Smooth muscle cell of the umbilical artery (primary cell): ENCODE measurements at places on chromosomes 5 and 9. TPM values are rescaled to one million over a fixed set of nuclear protein-coding genes. Genes with fewer than 3 reads are reported as not detected.

PGM5 gene
- 3.0 TPM in 2 replicates for total RNA-seq

CMYA5 gene
- under 0.01 and 0.28 TPM in 2 replicates for total RNA-seq

MARCOL gene
- total RNA-seq: not detected in 2 replicates

C7 gene
- total RNA-seq: not detected in 2 replicates

TPPP gene
- 0.30 and 0.37 TPM in 2 replicates for total RNA-seq

SPATA31E1 gene
- not detected in 2 replicates for total RNA-seq

PRUNE2 gene
- total RNA-seq: 6.2 and 8.8 TPM in 2 replicates

ELAVL2 gene
- under 0.01 TPM in 1 of 2 replicates, not detected in the other for total RNA-seq

SPINK6 gene
- total RNA-seq: not detected in 2 replicates

MARCHF6 gene
- total RNA-seq: 124 and 133 TPM in 2 replicates

NUP214 gene
- 13.4 and 20.4 TPM in 2 replicates for total RNA-seq

TOMM5 gene
- 163 and 166 TPM in 2 replicates for total RNA-seq

LHX6 gene
- total RNA-seq: not detected in 2 replicates

PIP5K1B gene
- total RNA-seq: under 0.01 and 0.14 TPM in 2 replicates

NACC2 gene
- total RNA-seq: 32.4 and 50.5 TPM in 2 replicates

ARID3C gene
- total RNA-seq: 0.18 TPM in 1 of 2 replicates, not detected in the other

SPAG8 gene
- 0.55 and 1.2 TPM in 2 replicates for total RNA-seq

FSTL4 gene
- total RNA-seq: not detected in 2 replicates

RAPGEF1 gene
- total RNA-seq: 12.5 and 25.8 TPM in 2 replicates

ZCCHC10 gene
- total RNA-seq: 7.5 and 11.3 TPM in 2 replicates

EXD3 gene
- total RNA-seq: 10.8 and 12.2 TPM in 2 replicates

TPRN gene
- total RNA-seq: 6.2 and 8.9 TPM in 2 replicates

CCDC192 gene
- not detected in 2 replicates for total RNA-seq

OLFM1 gene
- 2.4 and 2.9 TPM in 2 replicates for total RNA-seq

SECISBP2 gene
- 24.6 and 33.0 TPM in 2 replicates for total RNA-seq

SOX30 gene
- total RNA-seq: 0.18 TPM in 1 of 2 replicates, not detected in the other

S1PR3 gene
- 11.9 and 12.5 TPM in 2 replicates for total RNA-seq

PCDHA9 gene
- under 0.01 and 0.09 TPM in 2 replicates for total RNA-seq

ATP10B gene
- total RNA-seq: not detected in 2 replicates

ZNF658 gene
- 3.1 and 4.5 TPM in 2 replicates for total RNA-seq

NMUR2 gene
- total RNA-seq: not detected in 2 replicates

CD180 gene
- not detected in 2 replicates for total RNA-seq

FKBP15 gene
- 18.1 and 24.6 TPM in 2 replicates for total RNA-seq

TMOD1 gene
- total RNA-seq: not detected in 2 replicates

URM1 gene
- total RNA-seq: 20.5 and 34.4 TPM in 2 replicates

KIF20A gene
- 3.9 and 27.8 TPM in 2 replicates for total RNA-seq

CSF2 gene
- 1.2 TPM in 1 of 2 replicates, not detected in the other for total RNA-seq

PCDHGA3 gene
- total RNA-seq: 1.6 and 2.1 TPM in 2 replicates

IGFBPL1 gene
- 0.32 TPM in 1 of 2 replicates, not detected in the other for total RNA-seq

PHF24 gene
- total RNA-seq: 0.05 and 0.30 TPM in 2 replicates
